ENCODE measurements at places on chromosomes 6 and 20.

DNA sequence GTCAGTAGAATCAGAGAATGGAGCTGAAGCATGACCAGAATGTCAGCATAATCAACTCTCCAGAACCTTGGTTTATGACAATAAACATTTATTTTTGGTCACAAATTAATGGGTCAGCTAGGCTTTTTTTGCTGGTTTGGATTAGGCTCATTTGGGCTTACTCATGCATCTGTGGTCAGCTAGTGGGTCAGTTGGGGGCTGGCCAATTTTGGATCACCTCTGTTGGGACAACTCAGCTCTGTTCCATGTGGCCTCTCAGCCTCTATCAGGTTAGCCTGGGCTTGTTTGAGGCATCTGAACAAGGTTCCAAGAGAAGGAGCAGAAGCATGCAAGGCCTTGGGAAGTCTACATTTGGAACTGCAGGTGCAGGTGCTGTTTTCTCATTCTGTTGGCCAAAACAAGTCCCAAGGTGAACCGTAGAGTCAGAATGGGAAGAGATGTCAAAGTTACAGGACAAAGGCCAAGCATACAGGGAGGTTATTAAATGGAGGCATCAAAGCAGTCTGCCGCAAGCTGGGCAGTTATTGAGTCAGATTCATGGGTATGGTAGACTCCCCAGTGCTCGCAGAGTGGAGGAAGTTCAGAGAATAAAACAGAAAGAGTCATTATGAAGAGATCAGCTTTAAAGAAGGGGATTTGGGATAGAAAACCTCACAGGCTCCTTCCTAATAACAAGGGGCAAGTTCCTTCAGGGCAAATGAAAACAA is 173.0 kb downstream of the PLCB4 start:
- no peak for DNase-seq

DNA sequence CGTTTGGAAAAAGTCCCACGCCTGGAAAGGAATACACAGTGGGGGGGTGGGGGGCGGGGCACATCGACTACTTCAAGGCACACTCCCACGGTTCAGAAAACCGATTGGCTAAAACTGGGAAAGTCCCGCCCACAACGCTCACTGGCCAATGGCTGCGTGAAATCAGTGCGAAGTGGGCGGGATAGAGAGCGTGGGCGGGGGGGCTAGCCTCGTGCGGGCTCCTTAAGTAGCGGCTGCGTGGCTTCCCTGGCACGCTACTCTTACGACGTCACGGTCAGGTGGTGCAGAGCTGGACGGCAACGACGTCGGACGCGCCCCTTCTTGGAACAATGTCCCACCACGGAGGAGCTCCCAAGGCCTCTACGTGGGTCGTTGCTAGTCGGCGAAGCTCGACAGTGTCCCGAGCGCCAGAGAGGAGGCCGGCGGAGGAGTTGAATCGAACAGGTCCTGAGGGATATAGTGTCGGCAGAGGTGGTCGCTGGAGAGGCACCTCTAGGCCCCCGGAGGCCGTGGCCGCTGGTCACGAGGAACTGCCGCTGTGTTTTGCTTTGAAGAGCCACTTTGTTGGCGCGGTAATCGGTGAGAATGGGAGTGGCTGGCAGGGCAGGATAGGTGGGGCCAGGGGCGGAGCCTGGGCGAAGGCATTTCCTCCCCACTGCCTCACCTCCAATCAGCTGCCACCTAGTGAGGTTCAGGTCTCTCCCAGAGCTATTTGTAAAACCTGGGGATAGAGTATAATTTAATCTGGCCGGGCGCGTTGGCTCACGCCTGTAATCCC is at the start of gene DDX43:
Gene DDX43 (plus strand): TSS at position 252 of the 778 bp plus-strand sequence. CDS start 78 bp downstream, at position 330.
- no peak for DNase-seq

DNA sequence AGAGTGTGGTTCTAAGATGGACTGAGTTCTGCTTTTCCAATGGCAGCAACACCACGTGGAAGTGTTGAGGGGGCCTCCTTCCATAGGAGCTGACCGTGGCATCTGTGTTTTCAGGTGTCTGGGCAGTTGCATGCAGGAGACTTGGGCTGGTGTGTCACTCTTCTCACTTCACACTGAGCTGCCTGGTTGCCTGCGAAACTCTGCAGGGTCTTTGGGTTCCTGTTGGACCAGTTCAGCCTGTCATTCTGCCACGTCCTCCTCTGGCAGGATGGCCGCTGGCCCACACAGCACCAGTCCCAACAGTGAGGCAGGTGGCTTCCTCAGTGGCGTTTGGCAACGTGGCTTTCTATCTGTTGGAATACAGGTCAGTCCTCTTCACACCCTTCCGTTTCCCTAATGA is 16.1 kb upstream of the UNC93A start:
- DNase-seq = no peak

DNA sequence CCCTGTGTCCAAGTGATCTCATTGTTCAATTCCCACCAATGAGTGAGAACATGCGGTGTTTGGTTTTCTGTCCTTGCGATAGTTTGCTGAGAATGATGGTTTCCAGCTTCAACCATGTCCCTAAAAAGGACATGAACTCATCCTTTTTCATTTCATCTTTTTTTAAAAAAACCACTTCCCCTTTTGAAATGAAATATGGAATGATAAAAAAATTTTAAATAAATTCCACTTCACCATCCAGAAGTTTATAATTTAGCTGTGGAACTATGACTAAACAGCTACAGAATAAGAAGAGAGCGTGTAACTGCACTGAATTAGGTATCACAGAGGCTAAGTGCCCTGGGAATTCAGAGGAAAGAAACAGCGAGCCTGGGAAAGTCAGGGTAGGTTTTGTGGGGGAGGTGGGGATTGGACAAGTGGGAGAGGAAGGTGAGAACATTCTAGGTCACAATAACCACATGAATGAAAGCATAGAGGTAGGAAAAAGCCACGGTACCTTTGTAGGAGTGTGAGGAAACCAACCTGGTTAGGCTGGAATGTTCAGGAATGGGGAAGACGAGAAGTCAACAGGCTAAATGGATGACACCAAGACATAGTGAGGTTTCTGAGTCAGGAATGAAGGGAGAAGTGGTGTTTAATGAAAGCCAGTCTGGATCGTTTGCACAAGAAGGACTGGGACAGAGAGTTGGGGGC is 11.0 kb downstream of the TRIM10 start:
- no peak for DNase-seq

DNA sequence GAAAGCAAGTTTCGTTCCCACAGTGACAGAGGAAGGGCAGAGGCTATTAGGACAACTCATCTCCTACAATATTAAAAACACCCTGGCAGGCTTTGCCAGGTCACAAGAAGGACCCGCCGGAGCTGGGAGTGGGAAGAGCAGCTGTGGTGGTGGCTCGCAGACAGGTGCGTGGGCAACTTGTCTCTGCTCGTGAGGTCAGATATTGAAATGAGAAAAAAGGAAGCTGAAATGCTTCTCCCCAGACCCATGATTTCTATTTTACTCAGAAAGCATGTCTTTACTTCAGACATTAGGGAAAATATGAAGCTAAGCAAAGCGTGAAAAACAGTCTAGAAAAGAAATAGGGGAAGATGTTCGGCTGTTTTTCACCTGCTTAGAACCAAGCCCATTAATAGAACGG is 166.3 kb upstream of the EEF1E1 start:
- DNase-seq = no peak

GRCh38 chr6:7154341-7155139 is 46.8 kb downstream of the RREB1 start:
- no peak for DNase-seq

DNA sequence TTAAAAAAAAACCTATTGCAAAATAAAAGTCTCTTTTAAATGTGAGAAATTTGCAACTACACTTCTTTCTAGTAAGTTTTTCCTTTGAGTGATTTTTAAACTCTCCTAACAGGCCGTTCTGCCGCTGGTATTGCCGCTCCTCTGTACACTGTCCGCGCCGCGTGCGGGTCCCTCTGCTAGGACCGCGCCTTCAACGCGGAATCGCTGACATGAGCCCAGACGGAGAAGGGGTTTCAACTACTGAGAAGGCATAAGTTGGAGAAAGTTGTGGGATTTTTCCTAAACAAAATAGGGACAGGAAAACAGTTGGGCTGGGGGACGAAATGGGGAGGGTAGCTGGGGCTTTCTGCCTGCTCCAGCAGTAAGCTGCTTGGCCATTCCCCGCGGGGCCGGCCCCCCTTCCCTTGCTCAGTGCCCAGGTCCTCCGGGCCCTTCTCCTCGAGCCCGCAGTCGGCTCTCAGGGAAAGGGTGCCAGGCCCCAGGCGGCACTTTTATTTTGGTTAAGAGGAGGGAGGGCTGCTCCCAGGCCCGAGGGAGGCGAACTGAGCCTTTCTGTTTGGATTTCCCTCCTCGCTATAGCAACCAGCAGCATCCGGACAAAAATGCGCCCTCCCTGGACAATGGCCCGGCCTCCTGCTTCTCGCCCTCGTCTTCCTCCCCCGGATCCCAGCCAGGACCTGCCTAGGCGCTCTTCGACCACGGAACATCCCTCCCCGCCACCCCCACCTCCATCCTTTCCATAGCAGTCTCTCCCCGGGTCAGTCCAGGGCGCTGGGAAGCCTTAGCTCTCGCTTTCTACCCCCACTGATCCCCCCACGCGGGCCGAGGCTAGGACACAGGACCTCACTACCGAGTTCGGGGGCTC is 6.8 kb upstream of the POU3F2 start:
- no peak for DNase-seq

DNA sequence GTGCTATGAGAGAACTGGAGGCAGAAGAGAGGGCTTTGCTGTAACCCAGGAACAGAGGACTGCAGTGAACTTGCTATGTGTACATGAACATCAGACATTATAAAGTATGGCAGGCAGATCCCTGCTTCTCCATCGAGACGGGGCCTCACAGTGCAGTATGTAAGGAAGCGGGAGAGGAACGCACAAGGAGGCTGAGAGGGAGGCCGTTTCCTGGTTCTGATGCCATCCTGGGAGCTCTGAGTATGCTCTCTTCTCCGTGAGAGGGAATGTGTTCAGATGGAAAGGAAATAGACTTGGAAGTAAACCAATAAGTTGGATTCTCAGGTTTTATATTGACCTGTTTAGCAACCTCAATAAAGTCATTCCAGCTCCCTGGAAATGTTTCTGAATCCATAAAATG is 101.8 kb downstream of the ALDH8A1 start:
- no peak for DNase-seq

DNA sequence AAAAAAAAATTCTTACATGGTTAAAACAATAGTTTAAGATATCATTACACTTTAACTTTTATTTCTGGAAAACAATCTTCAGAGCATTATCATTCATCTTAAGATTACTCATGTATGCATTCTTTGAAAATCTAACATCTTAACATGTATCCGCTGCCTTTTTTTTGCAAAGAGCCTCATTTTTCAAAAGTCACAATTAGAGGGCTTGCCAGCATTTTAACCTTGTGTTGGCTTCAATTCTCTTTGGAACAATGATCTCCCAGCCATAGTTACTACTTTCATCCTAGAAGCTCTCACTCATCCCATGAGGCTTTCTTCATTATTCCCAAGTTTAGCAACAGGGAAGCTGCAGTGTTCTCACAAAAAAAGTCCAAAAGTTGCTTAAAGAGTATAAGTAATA is 330.8 kb downstream of the BCKDHB start:
- no peak for DNase-seq

DNA sequence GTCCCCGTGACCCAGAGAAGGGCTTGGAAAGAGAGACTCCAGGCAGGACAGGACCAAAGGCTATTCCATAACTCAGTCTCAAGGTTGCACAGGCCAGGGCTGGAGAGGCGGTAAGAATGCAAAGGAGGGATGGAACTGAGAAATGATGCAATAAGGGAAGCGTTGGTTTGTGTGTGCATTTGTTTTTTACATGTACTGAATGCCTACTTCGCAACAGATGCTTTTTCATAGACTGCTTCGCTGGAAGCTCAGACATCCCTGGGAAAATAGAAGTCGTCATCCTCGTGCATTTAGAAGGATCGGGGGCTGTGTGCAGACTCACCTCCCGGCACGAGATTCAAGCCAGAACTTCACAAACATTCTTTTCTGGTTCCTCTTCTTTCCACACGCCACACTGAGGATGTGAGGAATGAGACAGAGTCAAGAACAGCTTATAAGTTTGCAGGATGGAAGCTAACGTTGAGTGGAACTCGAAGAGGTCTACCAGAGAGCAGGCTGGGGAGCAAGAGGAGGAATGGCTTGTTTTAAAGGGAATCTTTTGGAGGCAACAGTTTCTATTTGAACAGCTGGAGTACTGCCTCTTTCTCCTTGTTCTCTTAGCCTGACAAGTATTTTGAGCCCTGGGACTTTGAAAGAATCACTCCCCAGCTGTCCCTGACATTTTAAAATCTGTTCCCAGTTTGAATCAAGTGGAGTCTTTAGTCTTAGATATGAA is 19.3 kb upstream of the LY86 start:
- no peak for DNase-seq

- no peak for DNase-seq
These were observed 37.5 kb downstream of the AIG1 start for GRCh38 chr6:143098054-143098671.

DNA sequence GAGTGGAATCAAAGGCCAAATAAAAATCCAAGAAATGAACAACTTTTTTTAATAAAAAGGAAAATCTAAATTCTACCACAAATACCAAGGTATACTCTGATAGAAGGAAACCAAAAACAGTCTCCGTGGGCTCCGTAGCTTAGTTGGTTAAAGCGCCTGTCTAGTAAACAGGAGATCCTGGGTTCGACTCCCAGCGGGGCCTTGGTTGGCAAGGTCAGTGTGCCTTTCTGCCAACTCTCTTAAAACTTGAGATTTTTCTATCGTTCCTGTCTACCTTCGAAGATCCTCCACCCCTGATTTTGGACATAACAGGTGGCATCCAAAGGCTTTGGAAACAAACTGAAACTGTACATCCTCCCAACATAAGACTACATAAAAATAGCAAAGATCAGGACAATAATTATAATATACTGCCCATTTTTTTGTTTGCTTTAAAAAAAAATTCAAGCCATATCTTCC is 197.9 kb downstream of the TRIM27 start:
- DNase-seq = no peak

DNA sequence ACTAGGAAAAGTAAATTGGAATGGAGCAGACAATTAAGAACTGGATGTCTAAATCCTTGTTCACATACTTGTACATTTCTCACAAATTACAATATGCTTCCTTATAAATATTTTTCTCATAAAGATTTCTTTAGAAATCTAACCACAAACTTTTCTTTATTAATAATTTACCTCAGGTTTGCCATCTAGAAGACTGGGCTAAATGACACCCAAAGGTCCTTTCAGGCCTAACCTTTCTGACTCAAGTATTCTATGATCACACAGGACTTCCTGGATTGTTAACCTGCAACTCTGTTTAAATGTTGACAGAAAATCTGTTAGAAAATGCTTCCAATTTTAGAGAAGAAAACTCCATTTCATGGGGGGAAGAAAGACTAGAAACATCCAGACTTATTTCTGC is 330.5 kb upstream of the MAP3K7 start:
- DNase-seq = no peak

DNA sequence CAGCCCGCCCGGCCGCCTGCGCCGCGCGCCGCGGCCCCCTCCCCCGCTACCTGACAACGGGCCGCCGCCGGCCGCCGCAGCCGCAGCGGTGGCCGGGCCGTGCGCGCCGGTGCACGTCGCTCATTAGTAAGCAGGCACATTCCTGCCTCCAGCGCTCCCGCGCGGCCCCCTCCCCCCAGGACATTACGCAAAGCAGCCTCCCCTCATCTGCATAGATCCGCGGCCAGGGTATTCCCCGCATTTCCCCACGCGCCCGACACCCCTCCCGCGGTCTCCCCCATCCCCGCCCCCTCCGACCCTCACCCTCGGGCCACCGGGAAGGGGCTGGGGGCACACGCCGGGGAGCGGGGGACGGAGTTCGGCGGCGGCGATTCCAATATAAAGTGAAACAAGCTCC is at the start of gene HIVEP2:
Gene HIVEP2 (minus strand): TSS at position 128 of the 397 bp plus-strand sequence. CDS start 170,438 bp downstream, outside the sequence.
- peak; percentile 83 for DNase-seq
